ENCODE measurements at places on chromosomes 12 and 14.
A peak's percentile ranks its signal among the peaks of the same experiment; 100 is the strongest.

- no peak for DNase-seq
These were observed 193.9 kb upstream of the PLXNC1 start for GRCh38 chr12:93954166-93955112.

DNA sequence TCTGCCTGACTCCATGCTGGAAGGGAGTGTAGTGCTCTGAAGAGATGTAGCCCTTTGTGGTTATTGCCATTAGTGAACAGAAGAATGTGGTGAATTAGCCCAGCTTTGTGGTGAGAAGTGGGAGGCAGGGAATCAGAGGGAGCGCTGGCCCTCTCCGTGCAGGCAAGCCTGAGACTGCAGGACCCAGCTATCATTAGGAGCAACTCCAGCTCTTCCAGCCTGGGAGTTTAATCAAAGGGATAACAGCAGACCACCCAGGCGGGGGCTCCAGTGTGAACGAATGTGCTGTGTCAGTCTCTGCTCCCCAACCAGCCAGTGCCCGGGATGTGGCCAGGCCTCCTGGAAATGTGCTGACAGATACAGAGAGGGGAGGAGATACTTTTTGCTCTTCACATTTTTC lies 142.7 kb downstream of the TTLL5 start:
- DNase-seq = no peak

DNA sequence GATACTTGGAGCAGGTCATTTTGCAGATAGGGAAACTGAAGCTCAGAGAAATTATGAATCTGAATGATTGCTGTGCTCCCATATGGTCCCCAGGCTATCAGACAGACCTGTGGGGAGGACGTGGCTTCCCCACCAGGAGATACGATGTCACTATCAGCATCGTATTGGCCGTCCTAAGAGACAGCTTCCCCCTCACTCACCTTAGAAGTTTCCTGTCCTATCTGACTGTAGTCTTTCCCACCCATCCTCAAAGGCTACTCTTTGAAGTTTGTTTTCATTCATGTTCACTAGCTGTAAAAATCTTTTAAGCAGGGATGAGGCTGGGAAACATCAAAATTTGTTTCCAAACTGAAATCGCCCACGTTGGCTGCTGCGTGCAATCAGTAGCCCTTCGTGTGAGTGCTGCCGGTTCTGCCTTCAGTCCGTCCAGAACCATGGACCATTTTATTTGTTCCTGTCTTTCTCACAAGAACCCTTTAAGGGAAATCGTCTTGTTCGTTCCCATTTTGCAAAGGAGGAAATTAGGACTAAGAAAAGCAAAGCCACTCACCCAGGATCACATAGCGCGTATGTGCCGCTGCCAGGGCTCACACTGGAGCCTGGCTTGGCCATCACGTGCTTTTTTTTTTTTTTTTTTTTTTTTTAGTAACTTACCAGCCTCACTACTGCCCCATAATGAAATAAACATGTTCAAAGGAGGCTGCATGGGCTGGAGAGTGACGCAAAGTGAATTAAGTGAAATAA lies 1.0 kb upstream of the KDM2B start:
- no peak for DNase-seq

- no peak for DNase-seq
These were observed 710.6 kb downstream of the SLC6A15 start for GRCh38 chr12:84201976-84202375.

DNA sequence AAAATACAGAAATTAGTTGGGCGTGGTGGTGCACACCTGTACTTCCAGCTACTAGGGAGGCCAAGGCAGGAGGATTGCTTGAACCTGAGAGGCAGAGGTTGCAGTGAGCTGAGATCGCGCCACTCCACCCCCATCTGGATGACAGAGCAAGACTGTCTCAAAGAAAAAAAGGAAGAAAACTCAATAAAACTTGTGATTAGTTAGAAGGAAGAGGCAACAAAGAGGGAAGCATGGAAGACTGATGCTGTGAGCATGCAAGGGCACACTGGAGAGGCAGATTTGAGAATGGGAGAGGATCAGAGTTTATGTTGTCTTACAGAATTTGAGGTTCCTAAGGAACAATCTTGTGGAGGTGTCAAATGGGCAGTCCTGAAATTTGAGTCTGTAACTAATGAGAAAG lies 2.8 kb upstream of the ZC2HC1C start:
- DNase-seq = no peak

DNA sequence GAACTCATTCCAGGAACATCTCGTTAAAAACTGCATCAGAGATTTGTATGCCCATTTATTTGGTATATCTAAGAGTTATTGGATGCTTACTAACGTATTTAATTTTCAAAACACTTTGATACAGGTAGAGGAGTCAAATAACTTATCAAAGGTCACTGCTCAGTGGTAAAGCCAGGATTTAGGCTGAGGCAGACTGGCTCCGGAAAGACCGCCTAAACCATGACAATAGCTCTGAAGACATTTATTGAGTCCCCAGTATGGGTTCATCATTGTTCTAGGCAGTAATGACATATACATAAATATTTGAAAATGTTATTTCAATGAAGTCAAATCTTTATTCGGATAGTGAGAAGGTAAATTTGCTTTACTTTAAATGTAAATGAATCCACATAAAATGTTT lies 30.3 kb downstream of the WBP11 start:
- no peak for DNase-seq

- DNase-seq = peak; percentile 6
These were observed 83.9 kb downstream of the PIK3C2G start for GRCh38 chr12:18345021-18345735.

DNA sequence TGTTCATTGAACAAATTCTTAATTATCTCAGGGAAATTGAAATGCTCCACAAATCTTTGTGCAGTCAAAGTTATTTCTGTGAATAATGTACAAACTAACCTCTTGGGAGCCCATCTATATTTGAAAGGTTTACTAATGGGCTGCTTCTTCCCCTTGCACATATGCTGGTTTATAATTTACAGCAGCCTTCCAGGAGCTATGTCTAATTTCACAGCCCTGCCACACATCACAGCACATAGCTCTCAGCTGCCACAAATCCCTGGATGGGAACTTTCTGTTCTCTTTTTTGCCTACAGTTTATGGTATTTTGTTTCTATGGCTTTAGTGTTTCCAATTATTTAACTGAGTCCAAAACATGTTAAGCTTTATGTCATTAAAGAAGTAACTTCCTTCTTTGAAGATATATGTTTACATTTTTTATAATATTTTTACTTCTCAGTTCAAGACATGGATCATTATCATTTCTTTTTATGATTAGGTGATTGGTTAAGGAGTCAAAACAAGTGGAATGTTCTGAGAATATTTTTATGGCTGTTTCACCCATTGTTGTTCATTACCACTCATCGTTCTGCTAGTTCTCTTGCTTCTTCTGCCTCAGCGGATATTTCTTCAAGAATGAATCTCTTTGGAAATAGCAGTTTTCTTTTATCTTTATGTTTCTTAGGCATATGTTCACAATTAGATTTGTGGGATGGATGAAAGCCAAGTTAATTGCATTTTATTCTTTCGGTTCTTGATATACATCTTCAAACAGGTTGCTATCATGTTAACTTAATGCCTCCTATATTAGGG lies 475.6 kb upstream of the MIS18BP1 start:
- DNase-seq = no peak

DNA sequence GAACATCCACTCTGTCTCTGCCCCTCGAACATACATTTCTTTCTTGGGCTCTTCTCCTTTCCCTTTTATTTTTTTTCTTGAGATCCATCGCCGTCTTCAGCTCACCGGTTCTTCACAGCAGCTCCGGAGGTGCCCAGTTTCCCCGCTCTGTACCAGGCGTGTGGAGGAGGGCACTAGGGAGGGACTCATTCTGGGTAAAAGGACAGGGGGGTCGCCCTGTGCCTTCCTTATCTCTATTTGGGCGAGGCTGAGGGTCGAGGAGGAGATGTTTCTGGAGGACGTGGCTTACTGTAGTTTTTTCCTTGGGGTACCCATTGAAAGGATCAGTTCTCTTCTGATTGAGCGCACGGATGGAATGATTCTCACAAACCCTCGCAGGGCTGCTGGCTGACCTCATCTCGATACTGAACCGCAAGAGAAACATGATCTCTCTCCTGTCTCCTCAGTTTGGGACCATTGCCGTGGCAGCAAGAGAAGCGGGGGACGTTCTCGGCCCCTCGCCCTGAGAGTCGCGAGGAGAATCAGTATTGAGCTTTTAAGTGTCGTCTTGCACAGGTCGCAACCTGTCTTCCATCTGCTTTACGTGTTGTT lies 386 bp downstream of the LIN52 start:
- no peak for DNase-seq

DNA sequence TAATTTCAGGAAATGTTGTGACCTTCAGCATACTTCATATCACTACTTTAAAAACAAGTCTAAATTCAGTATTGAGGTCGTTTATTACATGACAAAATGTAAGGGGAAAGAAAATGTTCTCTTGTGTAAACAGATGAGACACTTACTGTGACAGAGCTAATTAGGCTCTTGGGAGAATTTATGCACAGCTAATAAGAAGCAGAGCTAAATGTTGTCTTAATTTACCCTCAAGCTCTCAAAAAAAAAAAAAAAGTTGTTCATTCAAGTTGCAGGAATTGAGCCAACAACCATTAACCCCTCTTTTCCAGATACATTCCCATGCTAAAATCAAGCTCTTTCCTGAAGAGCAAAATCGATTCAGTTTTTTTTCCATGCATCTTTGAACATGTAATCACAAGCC lies 1419.4 kb downstream of the FSCB start:
- DNase-seq = no peak

- DNase-seq = no peak
These were observed 262.8 kb downstream of the SLC16A7 start for GRCh38 chr12:59858508-59859170.

DNA sequence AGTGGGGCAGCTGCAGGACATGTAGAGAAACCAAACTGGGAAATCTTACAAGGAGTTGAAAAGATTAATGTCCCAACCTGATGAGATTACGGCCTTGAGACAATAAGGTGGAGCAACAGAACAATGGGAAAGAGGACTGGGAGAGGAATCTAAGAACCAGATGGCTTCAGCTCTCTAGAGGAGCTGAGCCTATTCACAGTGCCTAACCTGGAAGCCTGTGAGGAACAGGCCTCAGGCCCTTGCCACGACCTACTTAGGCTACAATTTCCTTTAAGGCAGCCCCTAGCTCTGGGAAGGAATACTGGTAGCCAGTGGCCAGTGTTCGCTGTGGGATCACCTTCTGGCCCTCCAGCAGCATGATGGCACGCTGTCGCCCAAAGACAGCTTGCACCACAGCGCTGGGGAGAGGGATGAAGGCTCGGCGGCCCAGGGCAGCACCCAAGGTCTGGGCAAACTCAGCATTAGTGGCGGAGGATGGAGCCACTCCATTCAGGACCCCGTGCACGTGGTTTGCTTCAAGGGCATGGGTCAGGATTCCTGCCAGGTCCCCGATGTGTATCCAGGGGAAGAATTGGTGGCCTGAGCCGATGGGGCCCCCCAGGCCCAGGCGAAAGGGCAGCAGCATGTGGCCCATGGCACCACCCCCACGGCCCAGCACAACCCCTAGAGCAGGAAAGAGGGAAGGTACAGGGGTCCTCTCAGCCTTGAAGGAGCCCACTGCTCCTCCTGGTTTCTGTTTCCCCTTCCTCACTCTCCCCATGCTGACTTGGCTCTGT lies 2.6 kb downstream of the SDR39U1 start:
- no peak for DNase-seq

DNA sequence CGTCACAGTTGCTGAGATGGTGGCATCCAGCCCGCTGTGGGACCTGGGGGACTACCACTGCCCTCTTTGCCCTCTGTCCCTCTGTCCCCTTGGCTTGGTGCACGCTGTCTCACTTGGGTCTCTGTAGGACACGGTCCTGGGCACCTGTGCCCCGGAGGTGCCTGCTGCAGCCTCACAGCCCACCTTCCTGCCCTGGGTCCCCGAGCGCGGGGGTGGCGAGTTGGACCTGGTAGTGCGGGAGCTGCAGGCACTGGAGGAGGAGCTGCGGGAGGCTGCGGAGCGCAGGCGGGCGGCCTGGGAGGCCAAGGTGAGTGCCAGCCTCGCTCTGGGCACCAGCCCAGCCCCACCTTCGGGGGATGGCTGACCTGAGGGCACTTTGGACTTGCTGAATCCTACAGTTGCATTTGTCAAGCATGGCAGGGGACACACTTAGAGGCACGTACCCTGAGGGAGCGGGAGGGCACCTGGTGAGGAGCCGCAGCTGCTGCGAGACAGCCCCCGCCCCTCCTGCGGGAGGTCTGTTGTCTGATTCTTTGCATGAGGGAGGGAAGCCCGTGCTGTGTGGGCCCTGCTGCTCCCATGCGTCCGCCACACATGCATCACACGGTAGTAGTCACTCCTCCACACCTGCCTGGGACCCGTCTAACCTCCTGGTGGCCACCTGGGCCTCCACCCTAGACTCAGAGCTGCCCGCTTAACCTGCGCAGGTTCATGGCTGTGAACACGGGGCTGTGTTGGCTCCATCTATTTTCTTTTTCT lies 6.8 kb downstream of the TEDC1 start:
- no peak for DNase-seq

GRCh38 chr12:54053003-54053750 lies 458 bp upstream of the HOXC4 start:
- no peak for DNase-seq

DNA sequence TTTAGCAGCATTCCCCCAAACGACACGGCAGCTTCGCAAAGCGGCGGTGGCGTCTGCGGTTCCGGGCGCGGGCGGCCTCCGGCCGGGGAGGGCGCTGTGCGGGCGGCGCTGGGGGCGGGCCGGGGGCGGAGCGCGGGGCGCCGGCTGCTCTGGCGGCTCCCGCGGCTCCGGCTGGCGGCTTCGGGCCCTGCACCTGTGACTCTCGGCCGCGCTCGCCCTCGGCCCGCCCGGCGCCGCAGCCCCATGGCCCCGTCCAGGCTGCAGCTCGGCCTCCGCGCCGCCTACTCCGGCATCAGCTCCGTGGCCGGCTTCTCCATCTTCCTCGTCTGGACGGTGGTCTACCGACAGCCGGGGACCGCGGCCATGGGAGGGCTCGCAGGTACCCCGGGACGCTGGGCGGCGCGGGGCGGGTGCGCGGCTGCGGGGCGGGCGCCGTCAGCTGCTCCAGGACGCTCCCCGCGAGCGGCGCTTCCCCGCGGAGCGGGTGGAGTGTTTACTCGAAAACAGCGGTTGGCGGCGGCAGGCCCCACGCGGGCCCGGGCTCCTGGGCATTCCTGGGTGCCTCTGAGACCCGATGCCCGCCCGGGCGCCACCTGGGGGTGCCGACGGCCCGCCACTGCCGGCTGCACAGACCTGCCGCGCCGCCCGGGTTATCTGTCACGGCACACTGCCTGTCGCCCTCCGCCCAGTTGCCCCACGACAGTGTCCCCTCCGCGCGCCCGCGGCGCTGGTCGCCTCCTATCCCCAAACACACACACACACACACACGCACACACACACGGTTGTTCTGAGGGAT lies at the start of gene SLC48A1:
SLC48A1 (plus strand) TSS at position 177 of the 796 bp plus-strand sequence; CDS start at position 244, 67 bp downstream.
- peak; percentile 68 for DNase-seq

- DNase-seq = no peak
These were observed 48.0 kb upstream of the RIMBP2 start for GRCh38 chr12:130764073-130764472.

DNA sequence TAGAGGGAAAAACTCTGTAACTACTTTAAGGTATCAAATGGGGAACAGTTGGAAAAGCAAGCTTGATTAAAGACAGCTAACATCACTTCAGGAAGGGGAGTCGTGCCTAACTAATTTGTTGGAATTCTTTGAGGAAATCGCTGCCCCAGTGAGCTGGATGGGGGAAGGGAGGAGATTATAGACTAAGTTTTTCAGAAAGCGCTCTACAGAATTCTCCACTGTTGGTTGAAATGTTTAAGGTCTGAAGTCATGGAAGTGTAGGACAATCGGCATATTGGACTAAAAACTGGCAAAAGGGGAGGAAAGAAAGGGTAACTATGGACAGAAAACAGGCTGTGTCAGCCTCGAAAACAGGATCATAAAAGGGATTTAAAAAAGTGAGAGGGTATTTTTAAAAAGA lies 229.9 kb upstream of the HMGA2 start:
- no peak for DNase-seq

Measured in kidney capillary endothelial cell (primary cell).